ENCODE measurements at places on chromosomes 12 and 14.

GRCh38 chr12:131422744-131423143 lies 288.1 kb upstream of the SFSWAP start:
- no peak for DNase-seq

DNA sequence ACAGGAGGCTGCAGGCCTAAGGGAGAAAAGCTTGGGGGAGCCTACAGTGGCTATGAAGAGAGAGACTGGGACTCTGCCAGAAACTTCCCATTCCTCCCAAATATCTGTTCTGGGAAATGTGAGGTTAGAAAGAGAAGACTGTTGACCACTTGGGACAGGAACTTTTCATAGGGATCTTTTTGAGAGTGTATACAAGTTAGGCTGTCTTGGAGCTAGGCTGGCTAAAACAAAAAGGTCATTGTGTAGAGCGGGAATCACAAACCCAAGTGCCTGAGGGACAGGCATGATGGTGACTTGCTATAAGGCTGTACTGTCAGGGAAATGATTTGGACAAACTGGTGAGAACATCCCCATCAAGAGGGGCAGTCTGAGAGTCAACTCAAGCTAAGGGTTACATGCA lies 175.1 kb downstream of the GRIP1 start:
- DNase-seq = no peak

DNA sequence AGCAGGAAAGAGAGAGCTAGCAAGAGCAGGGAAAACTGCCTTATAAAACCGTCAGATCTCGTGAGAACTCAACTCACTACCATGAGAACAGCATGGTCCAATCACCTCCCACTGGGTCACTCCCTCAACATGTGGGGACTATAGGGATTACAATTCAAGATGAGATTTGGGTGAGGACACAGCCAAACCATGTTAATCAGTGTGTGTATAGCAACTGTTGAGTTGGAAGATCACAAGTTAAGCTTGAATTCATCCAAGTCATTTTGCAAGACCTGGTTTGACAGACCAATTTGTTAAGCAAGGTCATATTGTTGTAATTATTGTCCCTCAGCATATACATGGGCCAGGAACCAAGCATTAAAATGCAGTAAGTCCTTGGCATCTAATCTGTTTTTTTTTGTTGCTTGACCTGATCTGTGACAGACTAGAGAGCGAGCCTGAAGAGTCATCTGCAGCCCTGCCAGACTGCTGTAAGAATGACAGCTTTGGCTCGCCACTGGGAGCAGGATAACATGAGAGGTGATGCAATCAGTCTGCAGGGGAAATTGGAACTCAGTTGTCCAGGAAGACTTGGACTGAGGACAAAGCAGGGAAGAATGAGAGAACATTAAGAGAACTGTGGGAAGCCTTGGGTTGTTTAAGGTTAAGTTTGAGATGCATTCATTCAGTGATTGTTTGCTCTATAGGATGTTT lies 297.6 kb upstream of the SEL1L start:
- no peak for DNase-seq

DNA sequence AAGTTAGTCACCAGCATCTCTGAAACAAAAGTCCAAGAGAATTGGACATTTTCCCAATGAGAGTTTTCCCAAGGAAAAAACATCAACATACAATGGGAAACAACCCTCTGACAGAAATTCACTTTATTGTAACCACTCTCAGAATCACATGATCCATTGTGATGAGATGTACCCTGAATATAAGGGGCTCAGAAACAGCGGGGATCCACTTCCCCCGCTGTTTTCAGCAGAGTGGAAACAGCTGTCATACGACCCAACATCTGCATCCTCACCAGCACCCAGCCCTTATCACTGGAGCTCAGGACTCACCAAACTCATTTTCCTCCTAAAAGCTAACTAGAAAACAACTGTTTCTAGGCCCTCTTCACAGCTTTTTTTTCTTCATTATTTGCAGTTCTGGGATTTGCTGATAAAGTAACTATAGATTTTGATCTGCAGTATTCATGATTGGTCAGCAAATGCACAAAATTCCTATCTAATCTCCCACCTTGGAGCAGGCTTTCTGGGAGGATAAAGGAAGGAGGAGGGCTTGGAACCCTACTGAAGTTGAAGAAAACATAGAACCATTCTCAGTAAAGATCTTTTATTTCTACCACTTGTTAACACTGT lies 31.3 kb downstream of the CORO1C start:
- no peak for DNase-seq

DNA sequence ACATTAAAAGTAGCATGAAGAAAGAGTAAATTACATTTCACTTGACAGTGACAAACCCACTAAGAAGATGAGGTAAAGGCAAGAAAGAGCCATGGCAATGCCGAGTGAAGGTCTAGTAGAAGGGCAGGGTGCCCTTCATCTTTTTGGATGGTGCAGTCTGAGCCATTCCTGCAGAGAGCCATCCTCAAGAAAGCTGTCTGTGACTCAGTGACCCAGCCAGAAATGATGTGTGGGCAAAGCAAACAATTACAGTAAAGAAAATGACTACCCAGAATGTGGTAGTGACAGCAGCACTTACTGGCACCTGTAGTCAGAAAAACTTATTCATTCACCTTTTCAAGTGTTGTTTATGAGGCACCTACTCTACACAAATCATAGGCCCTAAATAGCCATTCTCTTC lies 281.7 kb downstream of the DUSP6 start:
- peak; percentile 42 for DNase-seq

GRCh38 chr12:32609966-32610365 lies 69.1 kb upstream of the DNM1L start:
- DNase-seq = no peak

- DNase-seq = no peak
These were observed 1076.7 kb downstream of the BCL11B start for GRCh38 chr14:98195256-98195655.

DNA sequence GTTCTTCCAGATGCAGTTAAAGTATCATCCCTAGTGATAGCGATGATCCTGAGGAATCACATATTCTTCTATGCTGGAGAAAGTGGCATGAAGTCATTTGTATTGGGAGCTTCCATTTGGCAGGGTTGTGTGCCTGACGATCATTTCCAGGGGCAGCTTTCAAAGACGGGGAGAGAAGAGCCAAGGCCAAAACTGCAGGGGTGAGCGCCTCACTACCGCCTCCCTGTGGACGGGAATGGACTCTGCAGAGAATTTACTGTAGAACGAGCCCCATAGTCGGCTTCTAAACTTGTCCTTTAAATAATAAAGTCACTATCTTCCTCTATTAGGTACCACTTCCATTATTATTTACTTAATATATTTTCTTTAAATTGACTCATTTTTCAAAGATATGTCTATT lies 555.9 kb upstream of the TMEM132C start:
- DNase-seq = no peak

DNA sequence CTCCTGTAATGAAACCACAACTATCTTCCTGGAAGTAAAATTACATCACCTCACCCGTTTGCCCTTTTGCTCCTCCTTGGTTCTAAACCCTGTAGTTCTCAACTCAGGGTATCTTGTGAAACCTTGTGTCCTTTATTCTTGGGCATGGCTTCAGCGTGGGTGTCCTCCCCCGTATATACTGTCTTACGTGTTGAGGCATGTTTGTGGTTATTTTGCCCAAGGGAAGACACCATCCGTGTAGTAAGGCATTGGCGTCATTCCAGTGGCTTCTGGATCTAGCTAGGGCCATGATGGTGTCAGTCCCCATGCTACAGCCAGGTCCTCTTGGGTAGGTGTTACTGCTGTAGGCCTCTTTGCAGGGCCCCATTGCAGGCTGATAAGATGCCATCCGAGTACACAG lies 115.4 kb downstream of the ZFP36L1 start:
- DNase-seq = no peak

- no peak for DNase-seq
These were observed 101.2 kb upstream of the SLC16A7 start for GRCh38 chr12:59494617-59495016.

DNA sequence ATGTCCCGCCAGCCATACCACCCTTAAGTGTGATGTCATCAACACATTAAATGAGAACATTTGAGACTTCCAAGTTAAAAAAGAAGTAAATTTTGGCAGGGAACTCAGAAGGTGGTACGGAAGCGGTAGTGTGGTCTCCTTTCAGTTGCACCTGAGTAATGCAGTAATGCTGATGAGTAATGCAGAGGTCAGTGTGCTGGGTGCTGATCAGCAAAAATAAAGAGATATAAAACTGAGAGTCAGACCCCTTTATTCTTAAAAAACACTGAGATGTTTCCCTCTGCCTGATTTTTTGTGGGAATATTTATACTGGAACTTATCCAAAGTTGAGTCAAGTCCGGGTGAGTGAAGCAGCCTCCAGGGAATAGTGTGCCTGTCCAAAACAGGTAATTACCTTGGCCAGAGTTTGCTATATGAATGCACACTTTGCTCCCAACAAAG lies 370.6 kb upstream of the PRICKLE1 start:
- DNase-seq = no peak

DNA sequence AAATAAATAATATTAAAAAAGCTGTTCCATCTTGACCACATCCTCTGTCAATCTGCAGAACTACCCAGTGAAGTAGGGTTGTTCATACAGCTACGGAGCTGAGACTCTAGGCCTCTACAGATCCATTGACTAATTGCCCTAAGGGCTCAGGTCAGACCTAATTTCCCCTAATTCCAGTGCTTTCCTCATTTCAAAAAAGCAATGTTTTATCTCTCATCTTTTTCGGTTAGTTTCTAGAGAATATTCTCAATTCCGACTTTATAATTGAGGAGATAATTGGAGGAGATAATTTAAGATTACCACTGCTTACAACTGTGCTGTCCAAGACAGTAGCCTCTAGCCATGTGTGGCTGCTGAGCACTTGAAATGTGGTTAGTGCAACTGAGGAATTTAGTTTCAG lies 167.1 kb downstream of the KIF21A start:
- DNase-seq = no peak

GRCh38 chr14:73784181-73784987 lies 67.2 kb upstream of the PTGR2 start:
- DNase-seq = peak; percentile 50
